ENCODE measurements at places on chromosomes 7 and 10.

DNA sequence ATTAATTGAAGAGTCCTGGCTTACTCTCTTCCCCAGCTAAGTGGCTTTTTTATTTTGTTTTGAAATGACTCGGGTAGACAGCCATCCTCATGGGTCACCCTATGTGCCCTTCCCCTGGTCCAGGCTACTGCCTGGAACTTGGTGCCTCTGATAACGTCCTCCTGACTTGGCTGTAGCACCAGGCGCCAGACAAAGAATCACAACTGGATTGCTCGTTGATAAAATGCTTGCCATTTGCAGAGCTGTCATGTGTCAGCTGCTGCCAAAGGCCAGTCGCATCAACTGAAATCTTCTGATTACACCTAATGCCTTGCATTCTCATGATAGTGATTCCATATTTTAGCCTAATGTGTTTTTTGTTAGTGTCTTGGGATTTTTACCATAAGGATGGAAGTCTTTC lies 27.4 kb upstream of the ABLIM1 start:
- DNase-seq, result no peak

DNA sequence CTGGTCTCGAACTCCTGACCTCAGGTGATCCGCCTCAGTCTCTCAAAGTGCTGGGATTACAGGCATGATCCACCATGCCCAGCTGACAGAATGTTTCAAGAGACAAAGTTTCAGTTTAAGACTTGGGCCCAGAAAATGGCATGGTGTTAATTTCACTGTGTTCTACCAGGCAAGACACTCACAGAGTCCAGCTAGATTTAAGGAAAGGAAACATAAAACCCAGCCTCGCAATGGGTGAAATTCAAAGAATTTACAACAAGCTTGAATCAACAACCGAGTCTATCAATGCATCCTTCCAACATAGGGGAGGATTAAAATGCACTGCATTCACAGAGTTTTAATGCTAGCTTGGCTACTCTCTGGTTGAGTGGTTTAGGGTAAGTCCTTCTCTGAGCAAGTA lies 764.0 kb downstream of the XPNPEP1 start:
- DNase-seq, result no peak

DNA sequence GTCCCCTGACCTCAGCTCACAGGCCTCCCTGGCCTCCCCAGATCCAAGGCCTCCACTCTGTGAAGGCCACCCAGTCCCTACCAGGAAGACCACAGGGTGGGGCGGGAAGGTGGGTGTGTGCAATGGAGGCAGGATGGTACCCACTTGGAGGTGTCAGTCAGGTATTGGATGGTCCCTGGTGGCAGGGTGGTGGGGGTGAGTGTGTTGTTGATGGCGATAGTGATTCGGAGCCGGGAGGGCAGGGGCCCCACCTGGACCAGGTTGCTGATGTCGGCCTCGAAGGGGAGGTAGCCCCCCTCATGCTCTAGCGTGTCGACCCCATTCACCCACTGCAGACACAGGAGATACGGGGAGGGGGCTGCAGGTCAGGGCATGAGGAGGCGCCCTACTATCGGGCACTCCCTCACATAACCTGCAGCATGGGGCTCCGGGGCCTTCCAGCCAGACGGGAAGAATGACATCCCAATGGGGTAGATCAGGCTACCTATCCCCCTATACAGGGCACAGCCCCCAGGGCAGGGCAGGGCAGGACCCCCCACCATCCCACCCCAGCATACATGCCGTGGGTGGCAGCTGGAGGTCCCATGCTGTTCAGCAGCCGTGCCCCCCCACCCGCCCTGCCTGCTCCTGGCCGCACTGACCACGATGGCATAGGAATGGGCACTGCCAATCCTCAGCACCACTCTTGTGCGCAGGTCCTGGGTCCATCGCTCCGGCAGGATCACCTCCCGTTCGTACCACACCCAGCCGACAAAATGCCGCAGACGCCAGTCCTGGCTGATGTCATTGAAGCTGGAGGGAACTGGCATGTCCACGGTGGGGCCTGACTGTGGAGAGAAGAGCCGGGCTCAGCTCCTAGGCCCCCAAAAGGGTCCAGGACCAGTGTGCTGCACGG lies 2.2 kb downstream of the GUSB start:
- no peak for DNase-seq

DNA sequence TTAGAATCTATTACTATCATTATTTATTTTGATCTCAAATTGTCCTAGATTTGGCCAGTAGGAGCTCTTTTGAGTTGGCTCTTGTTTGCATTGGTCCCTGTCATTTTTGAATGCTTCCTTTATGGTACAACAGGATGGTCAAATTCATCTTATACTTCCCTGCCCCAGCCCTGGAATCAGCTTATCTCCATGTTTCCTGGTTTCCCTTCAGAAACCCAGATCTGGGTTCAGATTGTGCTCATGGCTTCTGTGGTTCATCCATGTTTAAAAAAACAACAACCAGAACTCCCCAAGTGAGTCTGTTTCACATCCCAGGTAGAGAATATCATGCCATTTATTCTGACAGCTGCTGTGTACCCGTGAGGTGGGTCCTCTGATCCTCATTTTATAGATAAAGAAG lies 10.6 kb downstream of the ZFYVE27 start:
- no peak for DNase-seq

DNA sequence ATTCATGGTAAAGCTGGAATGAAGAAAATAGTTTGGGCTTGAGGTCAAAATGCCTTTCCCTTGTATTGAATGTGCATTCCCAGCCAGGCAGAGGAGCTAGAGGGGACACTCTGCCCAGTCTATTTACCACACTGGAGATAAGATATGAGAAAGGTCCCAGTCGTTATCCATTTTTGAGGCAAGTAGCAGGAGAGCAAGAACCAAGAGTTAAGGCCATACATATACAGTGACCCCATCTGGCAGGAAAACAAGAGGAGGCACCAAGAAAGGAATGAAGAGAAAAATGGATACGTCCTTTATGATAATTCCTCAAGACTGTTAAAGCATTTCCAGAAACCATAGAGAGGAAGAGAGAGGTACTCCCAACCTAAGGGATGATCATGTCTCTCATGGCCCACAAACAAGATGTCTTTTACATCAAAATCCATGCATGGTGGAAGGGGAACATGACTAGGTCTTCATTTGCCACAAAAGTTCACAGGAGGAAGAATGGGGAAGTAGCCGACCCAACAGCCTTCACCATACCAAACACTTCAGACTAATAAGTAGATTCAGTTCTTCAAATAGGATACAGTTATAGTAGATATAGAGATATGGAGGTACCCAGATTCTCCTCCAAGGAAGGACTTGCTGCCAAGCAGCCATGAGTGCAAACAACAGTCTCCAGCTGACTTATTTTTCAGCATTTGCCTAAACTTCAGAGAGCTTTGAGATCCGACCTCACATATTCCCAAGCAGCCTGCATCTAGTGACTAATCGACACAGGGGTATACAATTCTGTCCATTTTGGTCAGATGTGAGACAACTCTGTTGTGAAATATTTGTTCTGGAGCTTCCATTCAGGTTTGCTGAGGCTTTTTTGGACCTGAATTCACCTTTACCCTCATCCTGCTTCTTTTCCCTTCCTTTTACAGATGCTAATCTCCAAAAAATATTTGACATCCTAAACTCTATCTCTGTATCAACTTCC lies 61.1 kb upstream of the CCDC71L start:
- DNase-seq, result no peak

DNA sequence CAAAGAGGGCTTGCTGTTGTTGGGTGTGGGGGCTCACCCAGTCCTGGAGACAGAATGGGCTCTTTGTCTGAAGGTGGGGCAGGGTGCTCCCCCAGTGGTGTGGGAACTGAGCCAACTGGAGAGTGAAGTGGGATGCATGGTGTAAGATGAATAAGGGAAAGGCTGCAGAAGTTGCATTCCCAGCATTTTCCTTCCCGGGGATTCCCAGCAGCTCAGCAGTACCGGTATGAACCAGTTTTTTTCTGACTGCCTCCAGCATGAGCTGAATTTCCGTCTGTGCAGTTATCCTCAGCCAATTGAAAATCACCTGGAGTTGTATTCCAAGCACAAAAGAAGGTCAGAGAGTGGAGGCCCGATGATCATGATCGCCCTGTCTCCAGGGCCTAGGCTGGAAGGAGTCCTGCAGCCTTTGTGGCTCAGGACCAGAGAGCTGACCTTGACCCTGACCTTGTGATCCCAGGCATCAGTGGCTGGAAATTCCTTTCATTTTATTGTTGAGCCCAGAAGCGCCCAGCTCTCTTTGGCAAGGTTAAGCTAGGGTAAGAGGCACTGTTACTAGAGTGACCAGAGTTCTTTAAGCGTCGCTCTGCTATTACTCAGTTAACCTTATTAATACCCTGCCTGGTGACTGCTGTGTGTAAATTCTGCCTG lies 33.4 kb downstream of the OGDH start:
- peak; percentile 69 for DNase-seq

- no peak for DNase-seq
Observed at GRCh38 chr10:121340271-121340831, 257.9 kb downstream of the FGFR2 start.

DNA sequence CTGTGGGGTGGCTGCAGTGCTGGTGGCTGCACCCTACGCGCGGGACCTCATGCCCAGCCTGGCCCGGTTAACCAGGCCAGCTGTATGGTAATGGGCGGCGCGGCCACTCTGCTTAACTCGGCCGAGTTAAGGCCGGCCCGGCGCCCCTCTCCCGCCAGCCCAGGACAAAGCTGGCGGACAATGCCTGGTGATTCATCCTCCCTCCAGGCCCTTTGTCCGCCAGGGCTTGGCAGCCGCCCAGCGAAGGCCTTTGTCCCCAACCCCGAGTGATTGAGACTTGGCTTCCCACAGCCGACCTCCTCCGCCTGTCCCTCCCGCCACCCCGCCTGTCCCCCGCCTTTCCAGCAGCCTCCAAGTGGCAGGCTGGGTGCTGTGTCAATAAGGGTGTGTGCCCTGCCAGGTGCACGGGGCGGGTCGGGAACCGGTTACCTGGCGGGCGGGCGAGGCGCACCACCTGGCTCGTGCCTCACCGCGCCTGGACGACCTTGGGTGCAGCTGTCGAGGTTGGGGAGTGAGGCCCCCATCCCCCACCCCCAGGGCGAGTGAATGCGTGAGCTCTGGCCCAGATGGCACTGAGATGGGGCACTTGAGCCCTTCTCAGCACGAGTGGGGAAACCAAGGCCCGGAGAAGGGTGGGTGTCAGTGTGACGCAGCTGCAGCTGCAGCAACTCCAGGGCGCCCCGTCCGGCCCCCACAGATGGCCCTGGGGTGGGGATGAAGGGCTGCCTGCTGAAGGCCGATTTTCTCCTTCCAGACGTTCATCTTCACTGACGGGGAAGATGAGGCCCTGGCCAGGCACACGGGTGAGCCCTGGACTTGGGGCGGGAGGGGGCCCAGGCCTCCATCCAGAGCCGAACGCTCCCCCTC lies 4.6 kb downstream of the LFNG start:
- no peak for DNase-seq

GRCh38 chr10:19169041-19169440 lies 120.4 kb downstream of the MALRD1 start:
- no peak for DNase-seq

DNA sequence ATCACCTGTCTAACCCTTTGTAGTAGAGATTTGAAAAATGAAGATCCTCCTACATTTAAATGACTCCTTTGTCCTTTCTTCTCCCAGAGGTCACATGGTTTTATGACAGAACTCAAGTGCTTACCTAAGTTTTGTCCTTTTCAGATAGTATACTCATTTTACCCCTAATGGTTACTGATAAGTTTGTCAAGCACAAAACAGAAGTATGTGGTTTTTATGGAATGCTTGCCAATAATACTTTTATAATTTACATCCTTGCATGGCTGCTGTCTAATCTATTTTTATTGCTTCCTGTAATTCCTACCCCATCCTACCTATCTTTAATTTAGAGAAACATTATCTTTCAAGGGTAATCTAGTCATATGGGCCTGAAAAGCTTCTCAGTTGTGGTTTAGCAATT lies 37.5 kb downstream of the HELLS start:
- no peak for DNase-seq

DNA sequence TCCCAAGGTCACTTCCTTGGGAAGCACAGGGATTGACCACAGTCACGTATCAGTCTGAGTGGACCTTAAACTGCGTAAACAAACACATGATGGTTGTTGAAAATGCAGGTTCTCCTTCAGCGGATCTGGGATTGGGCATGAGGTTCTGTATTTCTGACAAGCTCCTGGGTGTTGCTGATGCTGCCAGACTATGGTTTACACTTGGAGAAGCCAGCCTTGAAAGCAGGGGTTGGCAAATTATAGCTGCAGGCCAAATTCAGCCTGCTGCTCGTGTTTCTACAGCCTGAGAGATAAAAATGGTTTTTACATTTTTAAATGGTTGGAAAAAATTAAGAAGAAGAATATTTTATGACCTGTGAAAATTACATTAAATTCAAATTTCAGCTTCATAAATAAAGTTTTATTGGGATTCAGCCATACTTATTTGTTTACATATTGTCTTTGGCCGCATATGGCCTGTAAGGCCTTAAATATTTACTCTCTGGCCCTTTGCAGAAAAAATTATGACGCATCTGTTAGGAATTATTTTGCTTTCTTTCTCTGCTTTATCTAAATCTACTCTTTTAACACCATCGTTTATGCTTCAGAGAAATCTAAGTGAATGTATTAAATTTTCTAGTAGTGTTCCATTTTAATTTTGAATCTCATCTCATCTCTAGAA lies 109.6 kb downstream of the SH2D4B start:
- no peak for DNase-seq

GRCh38 chr10:7945034-7945433 lies 109.5 kb upstream of the GATA3 start:
- DNase-seq, result no peak

DNA sequence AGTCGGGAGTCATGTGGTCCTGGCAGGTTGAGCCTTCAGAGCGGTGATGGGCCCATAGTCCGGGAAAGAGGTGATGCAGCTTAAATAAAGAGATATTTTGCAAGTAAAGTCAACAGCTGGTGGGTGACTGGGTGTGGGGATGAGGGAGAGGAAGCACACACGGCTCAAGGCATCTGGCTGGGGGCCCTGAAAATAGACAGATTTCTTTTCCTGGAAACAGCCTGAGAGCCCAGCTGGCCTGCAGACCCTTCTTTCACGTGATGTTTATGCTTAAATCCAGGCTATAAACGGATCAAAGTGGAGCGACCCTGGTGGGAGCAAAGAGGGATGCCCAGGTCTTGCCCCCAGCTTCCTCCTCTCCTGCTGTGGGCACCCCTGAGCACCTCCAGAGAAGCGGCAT lies 149.1 kb downstream of the TEX36 start:
- DNase-seq, result no peak

GRCh38 chr7:115447495-115447894 lies 525.6 kb downstream of the MDFIC start:
- no peak for DNase-seq

GRCh38 chr10:122974543-122975064 lies 5.6 kb upstream of the PSTK start:
- no peak for DNase-seq

- DNase-seq, result no peak
Observed at GRCh38 chr10:119292968-119293760, 85.8 kb downstream of the GRK5 start.

GRCh38 chr7:81822811-81823210 lies 53.0 kb upstream of the HGF start:
- no peak for DNase-seq

DNA sequence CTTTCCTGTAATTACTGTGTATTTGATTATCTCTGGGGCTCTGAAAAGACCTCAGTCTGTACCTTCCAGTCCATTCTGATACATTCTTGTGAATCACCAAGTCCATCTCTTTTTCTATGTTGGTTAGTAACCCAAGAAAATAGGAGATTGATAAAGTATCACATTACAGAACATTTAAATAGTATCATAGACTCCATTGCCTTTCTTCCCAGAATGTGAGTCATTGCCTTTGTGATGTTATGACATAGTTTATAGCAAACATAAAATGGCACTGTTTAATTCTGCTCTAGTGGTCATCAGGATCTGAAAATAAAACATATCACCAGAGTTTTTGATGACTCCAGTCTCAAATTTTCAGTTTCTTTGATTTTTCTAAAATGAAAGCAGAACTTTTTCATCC lies 78.4 kb downstream of the NRG3 start:
- DNase-seq, result no peak

Data from mesothelial cell of epicardium (in vitro differentiated cells).